ENCODE measurements at places on chromosomes 7 and 10.
A peak's percentile ranks its signal among the peaks of the same experiment; 100 is the strongest.

DNA sequence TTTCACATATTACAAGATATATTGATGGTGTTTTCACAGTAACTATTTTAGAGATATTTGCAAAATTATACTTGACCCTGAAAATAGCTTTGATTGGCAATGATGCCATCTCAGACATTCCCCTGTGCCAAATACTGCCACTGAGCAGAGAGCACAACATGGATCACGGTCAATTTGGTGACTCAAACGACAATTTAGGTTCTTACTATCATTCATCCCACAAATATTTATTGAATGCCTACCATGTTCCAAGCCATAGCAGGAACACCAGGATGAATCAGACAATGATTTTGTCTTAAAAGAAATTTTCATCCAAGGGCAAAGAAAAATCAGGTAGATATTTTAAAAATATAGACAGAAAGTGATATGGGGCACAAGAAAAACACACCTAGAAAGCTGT lies 153.2 kb upstream of the ADO start:
- DNase-seq = no peak

DNA sequence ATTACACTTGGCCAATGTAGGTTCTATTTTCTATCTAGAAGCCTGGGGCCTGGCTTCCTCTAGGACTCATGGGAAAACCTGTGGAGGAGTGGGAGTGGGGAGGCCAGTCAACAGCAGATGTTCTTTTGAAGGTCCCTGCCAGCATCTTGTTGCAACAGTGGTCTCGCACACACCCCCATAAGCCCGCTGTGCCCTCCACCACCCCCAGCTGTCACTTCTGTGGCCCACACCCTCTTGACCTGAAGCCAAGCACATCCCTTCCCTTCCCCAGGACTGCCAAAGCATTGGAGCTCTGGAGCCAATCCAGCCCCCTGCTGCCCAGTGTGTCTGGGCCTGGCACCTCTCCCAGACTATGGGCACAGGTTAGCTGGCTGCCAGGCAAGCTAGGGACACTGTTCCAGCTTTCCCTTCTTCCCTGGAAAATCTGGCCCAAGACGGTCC lies 1.9 kb upstream of the STX1A start:
- DNase-seq = peak; percentile 68

- DNase-seq = no peak
Measured at GRCh38 chr10:113007821-113008220, 57.8 kb downstream of the TCF7L2 start.

DNA sequence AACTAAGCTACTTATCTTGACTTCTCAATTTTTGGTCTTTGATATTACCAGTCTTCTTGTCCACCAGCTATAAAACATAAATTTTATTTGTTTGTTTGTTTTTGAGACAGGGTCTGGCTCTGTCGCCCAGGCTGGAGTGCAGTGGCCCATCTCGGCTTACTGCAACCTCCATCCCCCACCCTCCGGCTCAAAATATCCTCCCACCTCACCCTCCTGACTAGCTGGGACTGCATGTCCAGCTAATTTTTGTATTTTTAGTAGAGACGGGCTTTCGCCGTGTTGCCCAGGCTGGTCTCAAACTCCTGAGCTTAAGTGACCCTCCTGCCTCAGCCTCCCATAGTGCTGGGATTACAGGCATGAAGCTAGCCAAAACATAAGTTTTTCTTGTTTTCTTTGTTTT lies 7.5 kb downstream of the MARCHF5 start:
- DNase-seq = no peak

- DNase-seq = no peak
Measured at GRCh38 chr7:77459311-77459726, 43.2 kb upstream of the GSAP start.

- no peak for DNase-seq
Measured at GRCh38 chr10:17200001-17200911, 1.2 kb downstream of the TRDMT1 start.

DNA sequence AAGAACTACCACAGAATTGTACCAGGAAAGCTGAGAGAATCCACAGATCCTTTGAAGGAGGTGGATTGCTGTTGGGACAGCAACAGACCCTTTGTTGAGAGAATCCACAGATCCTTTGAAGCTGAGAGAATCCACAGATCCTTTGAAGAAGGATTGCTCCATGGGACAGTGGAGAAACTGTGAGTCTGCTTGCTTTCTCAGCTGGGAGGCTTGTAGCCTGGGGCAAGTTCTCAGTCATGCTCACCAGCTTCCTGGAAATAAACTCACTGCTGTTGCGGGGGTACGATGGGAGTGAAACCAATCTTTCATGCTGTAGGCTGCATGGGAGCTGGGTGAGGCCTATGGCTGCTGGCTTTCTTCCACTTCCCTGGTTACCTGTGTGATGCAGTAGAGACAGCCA lies 106.3 kb downstream of the C7orf25 start:
- DNase-seq = no peak

DNA sequence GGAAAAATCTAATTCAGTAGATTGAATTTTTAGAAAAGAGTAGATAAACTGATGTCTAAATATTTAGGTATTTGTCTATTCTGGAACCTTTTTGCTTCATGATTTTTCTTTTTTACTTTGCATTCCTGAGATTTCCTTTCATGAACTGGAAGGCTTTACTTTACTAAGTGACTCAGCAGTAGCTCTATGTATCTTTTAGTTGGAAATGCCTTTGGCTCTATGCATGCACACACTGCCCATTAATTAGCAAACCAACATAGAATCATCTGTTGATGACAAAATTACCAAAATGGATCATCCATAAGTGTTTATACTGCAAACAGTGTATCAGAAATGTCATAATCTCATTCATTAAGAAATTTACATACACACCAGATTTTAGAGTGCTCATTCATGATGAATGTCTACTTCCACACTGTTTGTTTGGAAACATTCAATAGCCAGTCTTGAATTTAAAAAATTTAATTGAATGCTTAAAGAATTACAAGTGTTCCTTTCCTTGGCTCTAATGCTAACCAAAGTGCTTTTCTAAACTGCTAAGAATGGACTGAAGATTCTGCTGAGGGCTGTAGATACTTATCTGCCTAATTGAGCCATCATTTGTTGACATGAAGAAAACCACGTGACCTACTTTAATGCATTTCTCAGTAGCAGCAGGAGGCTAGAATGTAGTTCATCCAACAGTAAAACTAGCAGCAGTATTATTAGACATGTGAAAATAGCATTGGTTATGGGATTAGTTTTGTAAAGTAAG lies 282.0 kb downstream of the ADK start:
- no peak for DNase-seq

DNA sequence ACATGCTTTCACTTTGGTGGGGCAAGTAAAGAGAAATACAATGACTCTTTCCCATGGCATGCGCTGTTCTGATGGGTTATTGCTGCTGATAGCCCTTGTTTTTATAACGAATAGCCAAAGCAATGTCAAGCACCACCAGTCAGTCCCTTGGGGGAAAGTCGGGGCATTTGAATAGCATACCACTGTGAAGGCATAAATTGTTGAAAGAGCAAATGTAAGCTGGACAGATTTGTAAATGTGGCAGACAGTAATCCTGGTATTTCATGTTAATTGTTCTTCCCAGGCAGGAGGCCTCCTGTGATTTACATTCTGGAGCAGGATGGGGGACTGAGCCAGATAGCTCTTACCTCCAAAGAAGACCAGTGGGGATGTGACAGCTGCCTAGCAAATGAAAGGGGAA lies 293.3 kb downstream of the ADRA2A start:
- no peak for DNase-seq

DNA sequence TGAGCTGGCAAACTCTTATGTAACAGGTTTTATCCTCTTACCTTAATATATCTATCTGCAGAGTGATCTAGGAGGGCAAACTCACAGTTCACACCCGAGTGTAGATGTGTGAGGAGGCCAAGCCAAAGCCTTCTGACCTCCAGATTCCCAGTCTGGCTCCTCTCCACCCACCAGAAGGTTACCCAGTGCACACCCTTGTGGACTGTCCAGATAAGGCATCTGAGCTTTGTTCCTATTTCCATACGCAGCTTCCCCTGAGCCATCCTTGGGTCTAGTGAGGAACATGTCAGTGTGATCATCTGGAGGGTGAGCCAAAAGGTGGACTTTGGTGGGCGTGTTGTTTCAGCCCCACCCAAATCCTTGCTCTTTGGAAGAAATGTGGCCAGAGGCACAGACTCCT lies 203.0 kb upstream of the MEOX2 start:
- peak; percentile 11 for DNase-seq

DNA sequence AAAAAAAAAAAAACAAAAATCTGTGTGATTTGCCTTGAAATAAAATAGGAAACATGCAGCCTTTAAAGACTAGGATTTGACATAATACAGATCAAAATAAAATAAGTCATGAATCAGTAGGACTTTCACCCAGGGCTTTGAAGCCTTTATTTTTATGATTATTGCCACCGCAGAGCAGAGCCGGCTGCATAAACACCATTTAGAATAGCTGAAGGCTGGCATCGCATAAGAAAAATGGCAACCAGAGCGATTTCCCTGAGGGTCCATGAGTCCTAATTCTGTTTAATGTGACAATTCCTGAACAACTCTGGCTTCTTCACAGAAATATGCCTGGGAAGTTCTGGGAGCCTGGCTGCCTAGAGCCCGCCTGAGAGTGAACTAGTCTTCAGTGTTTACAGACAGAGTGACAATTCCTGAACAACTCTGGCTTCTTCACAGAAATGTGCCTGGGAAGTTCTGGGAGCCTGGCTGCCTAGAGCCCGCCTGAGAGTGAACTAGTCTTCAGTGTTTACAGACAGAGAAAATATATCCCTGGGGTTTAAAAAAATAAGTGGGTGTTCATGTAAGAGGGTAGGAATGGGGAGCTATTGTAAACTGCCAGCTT lies 112.0 kb downstream of the EEPD1 start:
- DNase-seq = no peak

- peak; percentile 88 for DNase-seq
Measured at GRCh38 chr10:3782451-3783315, 2.3 kb downstream of the KLF6 start.

GRCh38 chr7:96233528-96234154 lies 88.3 kb downstream of the SLC25A13 start:
- DNase-seq = no peak

- no peak for DNase-seq
Measured at GRCh38 chr10:31000071-31000782, 31.4 kb downstream of the ZNF438 start.

DNA sequence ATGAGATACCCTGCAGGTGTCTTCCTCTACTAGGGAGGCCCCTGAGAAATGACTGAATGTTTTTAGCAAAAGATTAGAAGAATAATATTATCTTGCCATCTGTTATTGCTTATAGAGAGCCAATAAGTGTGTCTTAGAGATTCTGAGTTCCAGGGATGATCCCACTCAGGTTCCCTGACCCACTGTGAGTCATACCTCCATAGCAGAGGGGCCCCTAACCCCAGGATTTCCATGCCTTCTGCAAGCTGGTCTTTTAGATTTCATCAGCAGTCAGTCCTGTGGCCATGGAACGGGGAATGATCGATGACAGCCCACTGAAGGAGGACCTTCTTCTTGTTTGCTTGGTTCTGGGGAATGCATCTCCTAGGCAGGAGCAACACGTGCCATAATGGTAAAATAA lies 333.4 kb downstream of the KCNMA1 start:
- DNase-seq = no peak

- DNase-seq = no peak
Measured at GRCh38 chr10:121540732-121541395, 57.4 kb downstream of the FGFR2 start.

- DNase-seq = no peak
Measured at GRCh38 chr7:2084331-2084730, 148.4 kb downstream of the MAD1L1 start.

GRCh38 chr7:150631866-150632864 lies at the start of gene GIMAP6:
TSS of gene GIMAP6 (minus strand) at chr7:150632385. CDS start at chr7:150630142, 2,243 bp downstream.
- DNase-seq = peak; percentile 41

- DNase-seq = no peak
Measured at GRCh38 chr10:89351412-89351779, 23.6 kb downstream of the IFIT3 start.

- no peak for DNase-seq
Measured at GRCh38 chr7:100210805-100211204, 8.9 kb upstream of the PVRIG start.

GRCh38 chr7:102140952-102141370 lies 145.7 kb upstream of the SH2B2 start:
- no peak for DNase-seq

DNA sequence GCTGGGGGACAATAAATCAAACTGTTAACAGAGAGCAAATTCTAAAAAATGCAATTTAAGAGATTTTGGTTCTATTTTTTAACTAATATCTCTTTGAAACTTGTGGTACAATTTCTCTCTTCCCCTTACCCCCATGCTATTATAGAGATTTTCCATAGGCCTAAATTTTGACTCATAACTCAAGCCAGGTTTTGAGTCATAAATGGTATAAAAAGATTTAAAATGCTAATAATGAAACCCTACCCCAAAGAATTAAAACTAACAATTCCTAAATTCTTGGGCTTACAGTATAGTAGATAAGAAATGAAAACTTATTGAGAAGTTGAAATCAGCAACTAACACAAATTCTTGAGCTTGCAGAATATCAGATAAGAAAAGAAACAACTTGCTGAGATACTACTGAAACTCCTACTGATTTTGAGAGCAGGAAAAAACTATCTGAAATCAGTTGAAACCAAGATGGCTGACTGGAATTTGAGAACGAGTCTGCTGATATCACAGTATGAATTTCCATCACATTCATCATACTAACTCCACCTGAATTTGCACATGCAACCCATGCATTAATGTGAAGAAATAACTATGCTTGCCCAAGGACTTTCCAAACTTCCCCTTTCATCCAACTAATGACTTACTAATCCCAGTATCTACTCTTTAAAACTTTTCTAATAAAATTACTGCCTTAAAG lies 36.3 kb downstream of the POT1 start:
- no peak for DNase-seq

GRCh38 chr7:47320296-47320695 lies 261.6 kb downstream of the TNS3 start:
- no peak for DNase-seq

DNA sequence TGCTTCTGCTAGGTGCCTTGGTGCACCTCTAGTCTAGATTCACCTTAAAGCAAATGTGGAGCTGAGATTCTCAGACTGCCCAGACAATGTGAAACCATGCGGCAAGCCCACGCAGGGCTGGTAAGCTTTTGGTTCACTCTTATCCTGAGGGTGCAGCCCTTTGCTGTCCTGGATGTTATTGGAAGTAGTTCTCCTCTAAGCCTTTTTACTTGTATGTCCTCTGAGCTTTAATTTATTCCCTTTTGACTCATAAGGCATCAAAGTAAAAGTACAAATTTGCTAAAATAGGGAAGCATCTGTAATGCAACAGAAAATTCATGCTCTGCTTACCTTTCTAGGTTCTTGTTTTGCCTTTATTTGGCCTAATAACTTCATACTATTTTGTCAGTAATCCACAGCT lies 186.8 kb downstream of the MACC1 start:
- DNase-seq = peak; percentile 11
